NCI-H526 (cell line): ENCODE measurements at places on chromosomes 13 and 19.

- DNase-seq: no peak
Observed at GRCh38 chr13:75788481-75788981, 152.4 kb downstream of the LMO7 start.

DNA sequence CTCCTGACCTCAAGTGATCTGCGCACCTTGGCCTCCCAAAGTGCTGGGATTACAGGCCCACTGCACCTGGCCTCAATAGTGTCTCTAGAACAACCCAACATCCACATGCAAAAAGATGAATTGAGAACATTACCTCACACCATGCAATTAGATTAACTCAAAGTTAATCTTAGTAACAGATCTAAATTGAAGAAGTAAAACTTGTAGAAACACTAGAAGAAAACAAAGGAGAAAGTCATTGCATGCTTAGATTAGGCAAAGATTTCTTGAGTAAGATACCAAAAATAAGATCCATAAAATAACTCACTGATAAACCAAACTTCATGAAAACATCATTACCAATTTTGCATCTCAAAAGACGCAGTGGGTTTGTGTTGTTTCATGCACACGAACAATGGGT, 2.8 kb downstream of the CPAMD8 start:
- no peak for DNase-seq

DNA sequence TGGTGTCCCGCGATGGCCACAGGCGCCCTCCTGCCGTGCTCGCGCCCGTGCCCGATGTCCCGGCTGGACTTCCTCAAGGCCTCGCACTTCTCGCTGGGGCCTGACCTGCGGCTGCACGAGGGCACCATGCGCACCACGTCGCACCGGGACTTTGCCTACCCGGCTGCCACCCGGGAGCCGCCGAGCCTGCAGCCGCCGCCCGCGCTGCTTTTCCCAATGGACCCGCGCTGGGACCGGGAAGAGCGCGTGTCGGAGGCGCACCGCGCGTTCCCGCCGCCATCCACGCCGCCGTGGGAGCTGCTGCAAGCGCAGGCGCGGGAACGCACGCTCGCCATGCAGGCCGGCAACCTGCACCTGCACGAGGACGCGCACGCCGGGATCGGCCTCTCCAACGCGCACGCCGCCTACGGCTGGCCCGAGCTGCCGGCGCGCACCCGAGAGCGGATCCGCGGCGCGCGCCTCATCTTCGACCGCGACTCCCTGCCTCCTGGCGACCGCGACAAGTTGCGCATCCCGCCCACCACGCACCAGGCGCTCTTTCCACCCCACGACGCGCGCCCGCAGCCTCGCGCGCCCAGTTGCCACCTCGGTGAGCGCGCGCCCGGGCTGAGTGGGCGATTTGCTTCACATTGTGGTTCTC, 12.1 kb upstream of the PEX11G start:
- peak; percentile 89 for DNase-seq

GRCh38 chr19:12785431-12786031, 5.8 kb upstream of the JUNB start:
- DNase-seq: no peak

DNA sequence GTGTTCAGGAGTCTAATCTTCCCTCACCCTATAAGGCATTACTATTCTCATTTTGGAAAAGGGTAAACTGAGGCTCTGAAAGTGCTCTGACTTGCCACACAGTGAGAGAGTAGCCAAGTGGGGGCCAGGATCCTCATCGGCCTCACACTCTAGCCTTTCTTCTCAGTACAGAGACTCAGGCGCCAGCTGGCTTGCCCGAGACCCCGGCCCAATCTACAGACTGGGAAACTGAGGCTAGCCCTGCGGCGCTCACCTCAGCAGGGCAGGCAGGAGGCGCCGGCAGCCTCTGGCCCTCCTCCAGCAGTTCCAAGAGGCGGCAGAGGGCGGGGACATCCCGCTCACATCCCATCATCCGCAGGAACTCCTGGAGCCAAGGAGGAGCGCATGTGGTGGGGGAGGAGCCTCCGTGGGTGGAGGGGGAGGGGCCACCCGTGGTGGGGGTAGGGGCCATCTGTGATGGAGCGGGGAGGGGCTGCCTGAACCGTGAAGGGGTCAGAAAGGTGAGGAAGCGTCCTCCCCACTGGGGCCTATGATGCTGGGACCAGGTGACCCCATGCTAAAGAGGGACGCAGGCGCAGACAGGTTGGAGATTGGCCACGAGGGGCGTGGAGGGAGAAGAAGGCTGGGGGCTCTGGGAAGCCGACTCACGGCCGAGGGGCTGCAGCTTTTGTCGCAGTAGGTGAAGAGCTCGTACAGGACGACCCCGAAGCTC, 8.7 kb upstream of the INSL3 start:
- peak; percentile 80 for DNase-seq

DNA sequence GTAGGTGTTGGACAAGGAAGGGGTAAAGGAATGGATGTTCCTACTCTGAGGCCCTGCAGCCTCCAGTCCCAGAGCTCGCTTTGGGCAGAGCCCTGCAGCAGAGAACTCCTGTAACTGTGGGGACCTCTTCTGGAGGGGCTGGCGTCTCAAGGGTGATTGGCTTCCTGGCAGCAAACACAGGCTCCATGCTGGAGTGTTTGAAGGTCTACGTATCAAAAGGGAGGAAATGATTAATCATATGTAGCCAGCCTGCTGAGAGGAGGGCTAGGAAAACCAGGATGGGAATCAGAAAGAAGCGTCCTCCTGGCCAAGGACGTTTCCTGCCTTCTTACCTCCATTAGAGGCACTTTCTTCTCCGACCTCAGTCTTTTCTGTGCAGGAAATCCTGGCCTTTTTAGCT, 208.5 kb downstream of the TSHZ3 start:
- no peak for DNase-seq
